ENCODE measurements at places on chromosomes 6 and 20. TPM values are rescaled to one million over a fixed set of nuclear protein-coding genes. Genes with fewer than 3 reads are reported as not detected.

GRCh38 chr6:31086788-31087440, 25.5 kb downstream of the C6orf15 start:
- no peak for DNase-seq
- H3K36me3 ChIP-seq, result no peaks in the 10 kb centered on the region
- peaks cover 15% of the 10 kb centered on the region for H3K4me1 ChIP-seq
- no peak overlapping the region for H3K27ac ChIP-seq

DNA sequence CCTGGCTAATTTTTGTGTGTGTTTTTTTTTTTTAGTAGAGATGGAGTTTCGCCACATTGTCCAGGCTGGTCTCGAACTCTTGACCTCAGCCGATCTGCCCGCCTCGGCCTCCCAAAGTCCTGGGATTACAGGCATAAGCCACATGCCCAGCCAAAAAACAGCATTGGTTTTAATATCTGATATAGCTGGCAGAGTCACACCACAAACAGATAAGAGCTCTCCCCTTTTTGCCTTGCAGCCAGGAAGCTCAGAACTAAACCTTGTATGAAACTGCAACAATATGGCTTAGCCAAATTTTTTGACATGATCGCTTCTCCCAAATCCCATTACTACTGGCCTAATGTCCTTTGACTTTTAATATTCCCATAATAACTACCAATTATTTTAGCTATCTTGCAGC, 4.9 kb downstream of the ACOT8 start:
- no peak overlapping the region for H3K27ac ChIP-seq
- H3K27me3 ChIP-seq, result no peaks in the 10 kb centered on the region

DNA sequence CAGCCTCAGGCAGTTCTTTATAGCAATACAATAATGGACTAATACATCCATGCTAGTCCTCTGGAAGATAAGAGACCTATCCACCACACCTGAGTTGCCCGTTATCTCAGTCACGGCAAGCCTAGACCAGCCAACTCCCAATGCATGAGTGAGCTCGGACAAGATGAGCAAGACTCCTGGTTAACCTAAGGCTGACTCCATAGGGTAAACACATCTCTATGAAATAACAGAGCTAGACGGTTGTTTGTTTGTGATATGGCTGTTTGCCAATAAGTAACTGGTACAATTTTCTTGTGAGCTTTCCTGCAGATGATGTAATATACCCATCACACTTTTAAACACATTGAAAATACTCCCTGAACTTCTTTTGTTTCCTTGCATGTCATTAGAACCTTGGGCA, 70.6 kb upstream of the PHACTR1 start:
- H3K27ac ChIP-seq, result no peak overlapping the region
- H3K27me3 ChIP-seq, result no peaks in the 10 kb centered on the region
- H3K4me1 ChIP-seq, result no peaks in the 10 kb centered on the region

DNA sequence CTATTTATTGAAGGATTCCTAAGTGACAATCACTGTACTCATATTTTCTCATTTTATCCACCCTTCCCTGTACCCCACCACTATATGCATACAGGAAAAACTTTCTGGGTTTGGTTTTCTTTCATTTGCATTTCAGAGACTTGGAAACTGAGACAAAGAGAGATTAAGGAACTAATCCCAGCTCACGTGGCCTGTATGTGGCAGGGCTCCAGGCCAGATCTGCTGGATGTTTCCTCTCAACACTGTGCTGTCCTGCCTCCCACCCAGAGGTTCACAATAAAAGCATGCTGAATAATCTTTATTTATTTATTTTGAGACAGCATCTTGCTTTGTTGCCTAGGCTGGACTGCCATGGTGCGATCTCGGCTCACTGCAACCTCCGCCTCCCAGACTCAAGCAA, 50.2 kb downstream of the CEP162 start:
- no peak for DNase-seq
- H3K27ac ChIP-seq, result no peak overlapping the region
- 0 out of 2 replicates have a peak, but pooled peaks cover 3% of the 10 kb centered on the region for H3K4me1 ChIP-seq
- H3K27me3 ChIP-seq, result no peaks in the 10 kb centered on the region
- H3K36me3 ChIP-seq, result no peaks in the 10 kb centered on the region

- H3K36me3 ChIP-seq, result no peaks in the 10 kb centered on the region
- no peak overlapping the region for H3K4me3 ChIP-seq
- no peak overlapping the region for H3K27ac ChIP-seq
- H3K27me3 ChIP-seq, result no peaks in the 10 kb centered on the region
Measured at GRCh38 chr6:19855536-19855935, 18.4 kb downstream of the ID4 start.

- H3K27me3 ChIP-seq, result no peaks in the 10 kb centered on the region
- no peaks in the 10 kb centered on the region for H3K4me1 ChIP-seq
- no peaks in the 10 kb centered on the region for H3K36me3 ChIP-seq
Measured at GRCh38 chr6:121615493-121615892, 180.0 kb downstream of the GJA1 start.

DNA sequence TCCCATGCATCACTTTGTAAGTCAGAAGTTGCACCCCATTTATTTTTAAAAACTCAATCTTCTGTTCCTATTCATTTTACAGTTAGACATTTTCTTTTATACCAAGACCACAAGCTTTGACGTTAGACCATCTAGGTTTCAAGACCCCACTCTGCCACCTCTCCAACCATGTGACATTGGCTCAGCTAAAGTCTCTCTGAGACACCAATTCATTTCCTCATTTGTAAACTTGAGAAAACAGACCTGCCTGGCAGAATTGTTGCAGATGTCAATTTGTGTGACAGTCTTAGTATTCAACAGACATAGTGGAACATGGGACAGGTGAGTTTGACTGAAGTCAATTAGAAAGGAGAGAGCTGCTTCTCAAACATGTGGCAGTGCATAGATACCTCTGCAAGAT, 55.6 kb upstream of the CSE1L start:
- H3K27me3 ChIP-seq, result no peaks in the 10 kb centered on the region
- no peaks in the 10 kb centered on the region for H3K4me1 ChIP-seq
- DNase-seq, result no peak
- H3K36me3 ChIP-seq, result peaks cover 47% of the 10 kb centered on the region

GRCh38 chr20:63703471-63703975, 4.3 kb downstream of the ARFRP1 start:
- H3K36me3 ChIP-seq, result peaks cover 7% of the 10 kb centered on the region
- no peak overlapping the region for H3K27ac ChIP-seq
- no peaks in the 10 kb centered on the region for H3K27me3 ChIP-seq
- peaks cover 21% of the 10 kb centered on the region for H3K4me1 ChIP-seq
- DNase-seq, result no peak

- no peaks in the 10 kb centered on the region for H3K4me1 ChIP-seq
- no peaks in the 10 kb centered on the region for H3K27me3 ChIP-seq
Measured at GRCh38 chr6:109925075-109925474, 53.0 kb upstream of the GPR6 start.

DNA sequence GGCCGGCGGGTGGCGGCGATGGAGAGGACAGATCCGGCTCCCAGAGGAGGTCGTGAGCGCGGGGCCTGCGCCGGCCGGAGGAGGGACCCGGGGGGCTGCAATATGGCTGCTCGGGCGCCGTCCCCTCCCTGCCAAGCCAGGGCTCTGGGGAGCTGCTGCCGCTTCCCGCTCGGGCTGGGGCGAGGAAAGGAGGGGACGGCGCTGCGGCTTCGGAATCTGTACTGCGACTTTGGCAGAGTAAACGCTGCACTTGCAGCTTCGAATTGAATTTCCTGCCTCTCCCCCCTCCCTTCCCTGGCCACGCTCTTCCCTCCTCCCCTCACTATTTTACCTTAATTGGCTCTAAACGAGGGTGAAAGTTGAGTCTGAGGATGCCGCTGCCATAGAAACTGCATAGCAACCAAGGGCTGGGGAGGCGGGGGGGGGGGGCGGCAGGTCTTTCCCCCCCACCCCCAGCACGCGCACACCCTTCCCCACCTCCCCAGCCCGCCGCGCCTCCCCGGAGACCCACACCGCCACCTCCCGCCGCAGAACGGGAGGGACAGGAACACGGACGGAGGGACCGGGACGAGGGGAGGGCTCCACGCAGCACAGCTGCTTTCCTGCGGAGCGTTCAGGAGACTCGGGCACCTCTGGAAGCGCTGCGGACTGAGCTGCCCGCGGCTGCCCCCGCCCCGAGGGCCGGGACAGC, 93.9 kb downstream of the RNASET2 start:
- no peaks in the 10 kb centered on the region for H3K4me1 ChIP-seq
- no peak for DNase-seq
- no peaks in the 10 kb centered on the region for H3K27me3 ChIP-seq
- no peaks in the 10 kb centered on the region for H3K36me3 ChIP-seq
- H3K27ac ChIP-seq, result no peak overlapping the region

DNA sequence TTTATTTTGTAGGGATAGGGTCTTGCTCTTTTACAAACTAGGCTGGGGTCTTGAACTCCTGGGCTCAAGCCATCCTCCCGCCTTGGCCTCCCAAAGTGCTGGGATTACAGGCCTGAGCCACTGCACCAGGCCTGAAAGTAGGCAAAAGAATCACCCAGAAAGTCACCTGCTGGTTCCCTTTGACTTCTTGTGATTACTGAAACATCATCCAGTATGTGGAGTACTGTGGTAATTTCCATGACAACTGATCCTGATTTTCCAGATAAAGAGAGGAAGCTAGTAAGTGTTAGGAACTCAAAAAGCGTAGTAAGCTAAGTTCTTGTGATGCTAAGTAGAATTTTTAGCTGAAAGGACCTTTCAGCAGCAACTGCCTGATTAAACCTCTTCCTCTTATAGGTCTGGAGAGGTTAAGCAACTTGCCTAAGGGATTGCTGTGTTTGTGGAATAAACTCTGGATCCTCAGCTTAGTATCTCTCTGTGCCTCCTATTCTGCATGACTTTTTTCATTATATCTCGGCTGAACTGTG, 16.8 kb downstream of the RALY start:
- no peak for DNase-seq
- no peak overlapping the region for H3K27ac ChIP-seq
- no peaks in the 10 kb centered on the region for H3K27me3 ChIP-seq
- H3K36me3 ChIP-seq, result no peaks in the 10 kb centered on the region
- H3K4me1 ChIP-seq, result no peaks in the 10 kb centered on the region

- no peak overlapping the region for H3K4me3 ChIP-seq
- peaks cover 44% of the 10 kb centered on the region for H3K4me1 ChIP-seq
- no peaks in the 10 kb centered on the region for H3K27me3 ChIP-seq
- peak; percentile 66 for DNase-seq
Measured at GRCh38 chr6:85490516-85491248, 40.8 kb downstream of the NT5E start.

DNA sequence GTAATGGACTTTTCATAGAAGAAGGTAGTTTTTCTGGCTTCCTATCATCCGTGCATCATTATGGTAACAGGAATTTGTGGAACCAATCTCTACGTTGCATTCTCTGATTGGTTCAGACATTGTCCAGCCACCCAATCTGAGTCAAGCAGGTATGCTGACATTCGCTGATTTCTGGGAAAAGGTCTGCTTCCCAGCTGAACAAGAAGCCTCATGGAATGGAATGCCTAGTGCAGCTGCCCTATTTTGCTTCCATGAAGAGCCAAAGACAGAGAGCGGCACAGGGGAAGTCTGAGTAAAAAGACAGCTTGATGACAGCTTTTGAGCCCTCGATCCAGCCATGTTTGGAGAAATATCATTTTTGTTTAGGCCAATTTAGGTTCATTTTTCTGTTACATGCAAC, 38.5 kb upstream of the TXLNB start:
- no peak for DNase-seq
- H3K4me3 ChIP-seq, result no peak overlapping the region
- no peaks in the 10 kb centered on the region for H3K36me3 ChIP-seq
- H3K4me1 ChIP-seq, result no peaks in the 10 kb centered on the region
- no peak overlapping the region for H3K27ac ChIP-seq
- no peaks in the 10 kb centered on the region for H3K27me3 ChIP-seq

DNA sequence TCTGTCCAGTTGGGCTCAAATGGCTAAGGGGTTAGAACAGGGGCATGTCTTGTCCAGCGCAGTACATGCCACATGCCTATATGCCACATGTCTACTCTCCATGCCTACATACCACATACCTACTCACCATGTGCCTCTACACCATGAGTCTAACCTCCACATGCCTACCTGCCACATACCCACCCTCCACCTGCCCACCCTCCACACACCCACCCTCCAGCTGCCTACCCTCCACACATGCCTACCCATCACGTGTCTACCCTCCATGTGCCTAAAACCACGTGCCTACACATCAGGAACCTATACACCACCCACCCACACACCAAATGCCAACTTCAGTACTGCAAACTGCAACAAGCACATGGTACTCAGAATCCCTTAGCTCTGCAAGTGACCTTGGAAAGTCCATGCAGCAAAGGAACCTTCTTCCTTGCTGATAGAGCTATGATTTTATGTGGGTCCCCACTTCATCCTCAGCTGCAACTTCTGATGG, 113.0 kb upstream of the CST7 start:
- no peaks in the 10 kb centered on the region for H3K4me1 ChIP-seq
- DNase-seq, result no peak
- H3K4me3 ChIP-seq, result no peak overlapping the region
- H3K36me3 ChIP-seq, result no peaks in the 10 kb centered on the region

- peaks cover 10% of the 10 kb centered on the region for H3K4me1 ChIP-seq
- no peaks in the 10 kb centered on the region for H3K36me3 ChIP-seq
- H3K4me3 ChIP-seq, result no peak overlapping the region
- no peak overlapping the region for H3K27ac ChIP-seq
- no peak for DNase-seq
Measured at GRCh38 chr6:46998436-46999017, 43.6 kb downstream of the ADGRF1 start.

DNA sequence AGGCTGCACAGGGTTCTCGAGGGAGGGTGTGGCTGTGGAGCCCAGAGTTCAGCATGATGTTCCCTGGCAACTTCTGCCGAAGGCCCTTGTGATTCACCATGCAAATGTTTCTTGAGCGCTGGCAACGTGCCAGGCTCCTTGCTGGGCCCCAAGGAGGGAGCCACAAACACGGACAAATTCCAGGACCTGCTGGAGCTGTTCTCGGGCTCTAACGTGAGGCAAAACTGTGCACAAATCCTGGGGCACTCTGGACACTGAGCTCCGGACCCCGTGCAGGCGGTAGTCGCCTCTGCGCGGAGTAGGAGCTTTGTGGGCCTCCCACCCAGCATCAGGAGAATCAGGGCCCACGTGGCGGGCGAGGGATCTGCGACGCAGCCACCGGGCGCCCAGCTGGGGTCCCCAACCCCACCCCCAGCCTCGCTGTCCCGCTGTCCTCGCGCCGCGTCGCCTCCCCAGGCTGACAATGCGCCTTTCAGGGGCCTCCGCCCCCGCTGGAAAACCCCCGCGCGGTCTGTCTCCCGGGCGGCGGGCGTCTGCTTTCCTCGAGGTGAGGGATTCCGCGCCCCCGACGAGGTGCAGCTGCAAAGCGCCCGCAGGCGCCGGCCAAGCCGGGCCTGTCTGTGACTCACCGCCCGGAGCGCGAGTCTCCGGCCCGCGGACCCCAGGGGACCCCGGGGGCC, 31.7 kb upstream of the SCUBE3 start:
- DNase-seq, result peak; percentile 86
- H3K4me3 ChIP-seq, result peak overlapping the region; percentile 33
- H3K27me3 ChIP-seq, result no peaks in the 10 kb centered on the region
- peaks cover 20% of the 10 kb centered on the region for H3K4me1 ChIP-seq
- H3K36me3 ChIP-seq, result no peaks in the 10 kb centered on the region

GRCh38 chr6:90993770-90994169, 406.9 kb upstream of the MAP3K7 start:
- no peaks in the 10 kb centered on the region for H3K36me3 ChIP-seq
- no peak for DNase-seq
- H3K27ac ChIP-seq, result no peak overlapping the region
- no peak overlapping the region for H3K4me3 ChIP-seq
- H3K4me1 ChIP-seq, result no peaks in the 10 kb centered on the region

PTP4A1 gene
- 123 TPM for total RNA-seq

ZNF133 gene
- 9.3 TPM for total RNA-seq

NKX2-2 gene
- total RNA-seq, result not detected

MRPL14 gene
- total RNA-seq, result 69.6 TPM

C6orf132 gene
- total RNA-seq, result 18.9 TPM

ZDHHC14 gene
- total RNA-seq, result 5.3 TPM

GLYATL3 gene
- not detected for total RNA-seq

AGER gene
- total RNA-seq, result 22.6 TPM

COL9A3 gene
- total RNA-seq, result 29.7 TPM

NRSN1 gene
- total RNA-seq, result not detected

DPPA5 gene
- not detected for total RNA-seq

Data from HCT116 (cell line).